ENCODE measurements at places on chromosomes 16 and 17. TPM values are rescaled to one million over a fixed set of nuclear protein-coding genes. Genes with fewer than 3 reads are reported as not detected.

- DNase-seq: no peak
Measured at GRCh38 chr16:19219836-19220235, 51.8 kb downstream of the SYT17 start.

- no peak for DNase-seq
Measured at GRCh38 chr17:64074704-64075426, 54.4 kb upstream of the ICAM2 start.

ADAD2 gene
- total RNA-seq: not detected

ZMYND15 gene
- not detected for total RNA-seq

CDK3 gene
- not detected for total RNA-seq

Data from heart left ventricle (tissue), 16 donors.